ENCODE measurements at places on chromosomes 3 and 15.

GRCh38 chr3:188198001-188198400, 44.0 kb downstream of the LPP start:
- DNase-seq = no peak

- DNase-seq = no peak
These were observed 31.6 kb upstream of the PDZRN3 start for GRCh38 chr3:73656241-73656890.

DNA sequence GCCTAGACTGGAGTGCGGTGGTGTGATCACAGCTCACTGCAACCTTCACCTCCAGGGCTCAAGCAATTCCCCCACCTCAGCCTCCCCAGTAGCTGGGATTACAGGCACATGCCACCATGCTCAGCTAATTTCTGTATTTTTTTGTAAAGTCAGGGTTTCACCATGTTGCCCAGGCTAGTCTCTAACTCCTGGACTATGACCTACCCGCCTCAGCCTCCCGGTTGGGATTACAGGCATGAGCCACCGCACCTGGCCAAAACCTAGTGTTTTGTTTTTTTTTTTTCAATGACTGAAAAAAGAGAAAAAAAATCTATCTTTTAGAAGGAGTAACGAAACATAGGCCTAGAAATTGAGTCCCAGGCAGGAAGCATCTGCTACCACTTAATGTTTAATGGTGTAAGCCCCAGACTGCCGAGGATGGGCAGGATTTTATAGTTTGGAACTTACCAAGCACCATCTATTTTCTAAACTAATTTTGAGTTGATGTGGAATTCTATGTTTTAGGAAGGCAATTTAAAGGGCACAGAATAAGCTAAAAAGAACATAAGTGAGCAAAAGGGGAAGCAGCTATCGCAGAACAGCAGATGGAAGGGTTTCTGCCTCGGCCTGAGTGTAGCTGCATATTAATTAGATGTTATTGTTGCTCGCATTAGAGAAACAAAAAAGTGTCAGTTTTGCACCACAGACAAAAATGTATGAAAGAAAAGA, 24.2 kb upstream of the CA12 start:
- DNase-seq = no peak

DNA sequence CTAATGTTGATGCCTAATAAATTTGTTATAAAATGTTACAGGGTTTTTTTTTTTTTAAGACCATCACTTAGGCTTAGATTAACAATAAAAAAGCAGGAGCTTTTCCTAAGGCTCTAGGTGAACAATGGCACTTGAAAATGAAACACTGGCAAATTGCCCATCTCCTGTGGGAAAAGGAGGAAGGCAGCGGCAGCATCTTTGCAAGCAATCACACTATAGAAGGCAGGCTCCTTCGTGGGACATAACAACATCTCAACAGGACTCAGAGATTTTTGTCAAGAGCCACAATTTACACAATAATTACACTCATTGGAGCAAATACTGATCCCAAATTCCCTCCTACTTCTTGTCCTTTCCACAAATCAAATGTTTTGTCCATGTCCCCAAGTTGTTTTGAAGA, 646.7 kb downstream of the ROBO2 start:
- DNase-seq = no peak

DNA sequence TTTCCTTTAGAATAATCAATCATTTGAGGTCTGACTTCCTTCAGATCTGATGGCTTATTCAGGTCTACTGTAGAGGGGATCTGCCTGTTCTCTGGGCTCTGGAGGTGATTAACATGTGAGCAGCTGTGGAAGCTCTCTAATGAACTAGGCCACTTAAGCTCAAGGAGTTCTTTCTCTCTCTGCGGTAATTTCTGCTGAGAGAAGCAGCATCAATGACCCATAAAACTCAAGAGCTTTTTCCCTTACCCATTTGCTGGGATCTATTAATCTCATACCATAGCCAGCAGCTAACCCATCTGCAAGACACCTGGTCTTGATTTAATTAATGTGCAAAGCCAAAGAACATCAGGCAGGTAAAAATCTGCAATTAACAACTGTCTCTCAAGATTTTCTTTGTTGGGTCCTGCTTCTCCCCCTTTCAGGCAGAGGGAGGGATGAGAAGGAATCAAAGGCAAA, 73.2 kb upstream of the DLG1 start:
- DNase-seq = no peak

DNA sequence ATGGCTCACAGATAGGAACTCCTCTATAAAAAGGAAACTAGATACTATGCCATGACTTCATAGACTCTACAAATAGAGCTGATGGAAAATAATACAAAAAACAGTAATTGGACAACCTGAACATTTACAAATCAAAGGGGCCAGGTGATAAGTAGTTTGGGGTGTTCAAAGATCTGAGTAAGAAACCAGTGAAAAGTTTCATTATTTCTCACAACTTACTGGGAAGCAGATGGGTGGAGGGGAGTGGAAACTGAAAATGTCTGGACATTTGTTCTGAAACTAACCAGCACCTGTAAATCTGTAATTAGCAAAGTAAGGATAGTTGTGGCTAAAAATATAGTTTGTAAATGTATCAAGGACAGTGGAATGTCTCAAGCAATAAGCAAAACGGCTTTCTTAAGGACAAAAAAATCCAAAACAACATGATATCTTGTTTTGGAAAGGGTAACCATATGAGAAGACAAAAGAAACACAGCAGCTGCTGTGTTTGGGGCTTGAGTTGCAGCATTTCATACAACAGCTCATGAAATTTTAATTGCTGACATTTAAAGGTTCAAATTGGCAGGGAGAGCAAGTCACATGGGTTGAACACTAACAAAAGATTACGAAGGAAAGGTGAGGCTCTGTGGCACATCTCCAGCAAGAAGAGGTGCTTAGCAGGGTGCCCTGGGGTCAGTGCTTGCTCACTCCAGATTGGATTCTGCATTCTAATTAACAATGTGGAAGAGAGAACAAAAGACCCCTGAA, 26.8 kb upstream of the THBS1 start:
- no peak for DNase-seq

- no peak for DNase-seq
These were observed 792 bp downstream of the TPRA1 start for GRCh38 chr3:127589600-127590281.

GRCh38 chr15:45205192-45205591, 17.4 kb upstream of the SHF start:
- peak; percentile 58 for DNase-seq

GRCh38 chr3:132536442-132537153, 60.5 kb upstream of the ACKR4 start:
- no peak for DNase-seq

DNA sequence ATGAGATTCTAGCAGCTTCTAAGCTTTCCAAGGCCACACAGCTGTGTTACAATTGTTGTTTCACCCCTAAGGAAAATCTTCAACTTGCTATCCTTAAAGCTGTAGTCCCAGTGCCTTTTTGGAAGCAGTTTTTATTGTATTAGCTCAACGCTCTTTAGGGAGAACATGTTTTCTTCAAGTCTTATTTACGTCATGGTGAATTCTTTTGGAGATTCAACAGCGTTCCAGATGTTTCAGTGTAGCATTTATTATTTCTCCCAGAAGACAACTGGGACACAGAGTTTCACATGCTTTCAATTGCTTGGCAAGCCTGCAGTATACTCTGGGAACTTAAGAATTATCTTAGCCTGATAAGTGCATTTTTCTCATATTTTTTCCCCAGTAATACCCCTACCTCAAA, 888.3 kb downstream of the PLOD2 start:
- no peak for DNase-seq

GRCh38 chr15:87752250-87752951, 504.1 kb downstream of the NTRK3 start:
- no peak for DNase-seq

DNA sequence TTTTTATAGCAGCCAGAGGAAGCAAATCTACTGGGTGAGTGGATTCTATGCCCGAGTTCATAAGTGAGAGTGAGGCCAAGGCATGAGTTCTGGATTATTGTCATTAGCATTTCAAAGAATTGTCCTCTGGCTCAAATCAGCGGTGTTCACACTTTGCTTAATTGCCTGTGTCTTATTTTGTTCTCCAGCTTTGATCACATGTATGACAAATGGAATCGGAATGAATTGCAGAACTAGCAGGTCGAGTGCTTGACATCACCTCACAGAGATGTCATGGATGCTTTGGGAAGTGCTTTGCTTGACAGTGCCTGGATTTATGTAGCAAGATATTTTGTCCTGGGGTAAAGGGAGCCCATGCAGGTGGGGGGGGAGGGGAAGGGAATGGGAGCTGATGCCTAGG, 68.0 kb downstream of the SH3GL3 start:
- DNase-seq = no peak

GRCh38 chr3:133837487-133838295, 32.1 kb downstream of the SRPRB start:
- DNase-seq = no peak

DNA sequence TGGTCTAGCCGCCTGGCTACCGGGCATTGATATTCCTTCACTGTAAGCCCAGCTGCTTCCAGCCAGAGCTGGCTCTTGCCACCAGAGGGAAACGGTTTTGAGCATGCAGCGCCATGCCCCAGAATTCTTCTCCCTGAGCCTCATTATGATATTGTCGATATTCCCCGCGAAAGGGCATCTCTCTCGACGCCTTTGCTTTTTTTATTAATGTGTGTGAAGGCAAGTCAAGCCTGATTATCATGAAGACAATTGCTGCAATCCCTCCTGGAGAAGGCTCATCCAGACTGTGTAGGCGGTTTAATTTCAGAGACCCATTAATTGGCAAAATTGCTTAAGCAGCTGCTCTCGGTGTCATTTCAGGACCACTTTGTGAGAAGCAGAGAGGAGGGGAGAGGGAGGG, 321.2 kb upstream of the TLE3 start:
- no peak for DNase-seq
